AG10803 (cell line): ENCODE measurements at places on chromosomes 6 and 20.

DNA sequence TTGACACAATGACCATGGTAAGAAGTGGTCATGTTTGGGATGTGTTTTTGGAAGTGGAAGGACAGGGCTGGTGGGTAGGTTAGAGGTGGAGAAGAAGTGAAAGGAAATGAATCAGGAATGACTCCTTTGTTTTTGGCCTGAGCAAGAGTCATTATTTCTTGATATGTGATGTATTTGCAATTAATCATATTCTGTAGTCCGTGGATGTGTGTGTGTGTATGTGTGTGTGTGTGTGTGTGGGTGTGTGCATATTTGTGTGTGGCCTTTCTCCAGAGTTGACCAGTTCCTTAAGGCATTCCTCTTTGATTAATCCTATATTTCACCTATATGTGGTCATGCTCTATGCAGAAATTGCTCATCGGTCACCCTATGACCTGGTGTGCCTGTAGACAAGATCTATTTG lies 130.7 kb downstream of the UTRN start:
- peak; percentile 62 for DNase-seq

GRCh38 chr6:4567141-4567540 lies 209.1 kb upstream of the CDYL start:
- peak; percentile 57 for DNase-seq

DNA sequence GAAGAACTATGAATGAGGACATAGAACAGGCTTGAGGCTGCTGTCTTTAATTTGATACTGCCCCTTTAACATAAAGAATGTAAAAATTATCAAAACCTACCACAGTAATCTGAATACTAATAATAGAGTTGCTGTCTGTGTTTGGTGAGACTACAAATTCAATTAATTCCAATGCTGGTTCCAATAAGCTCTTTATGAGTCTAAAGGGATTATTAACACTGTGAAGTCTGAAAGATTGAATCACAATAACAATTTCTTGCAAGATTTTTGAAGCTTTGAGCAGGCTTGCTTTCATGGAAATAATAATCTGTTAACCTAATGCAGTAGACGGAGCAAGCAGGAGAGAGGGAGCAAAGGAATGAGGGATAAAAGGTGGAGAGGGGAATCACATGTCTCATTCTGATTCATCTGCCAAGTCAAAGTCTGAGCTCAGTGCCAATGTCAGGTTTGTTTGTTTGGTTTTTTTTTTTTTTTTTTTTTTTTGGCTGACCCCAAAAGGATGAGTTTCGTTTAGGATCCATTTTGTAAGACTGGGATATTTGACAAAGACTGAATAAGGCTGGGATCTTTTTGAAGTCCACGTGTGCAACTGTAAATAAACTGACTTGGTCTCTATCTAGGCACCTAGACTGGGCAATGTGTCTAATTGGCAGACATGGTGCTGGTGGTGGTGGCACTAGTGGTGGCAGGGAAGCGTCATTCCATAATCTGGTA lies 211.6 kb downstream of the RNF144B start:
- DNase-seq, result no peak

GRCh38 chr6:43990627-43991619 lies 136.3 kb downstream of the MRPL14 start:
- peak; percentile 45 for DNase-seq

GRCh38 chr20:25150016-25150415 lies 45.5 kb upstream of the ENTPD6 start:
- DNase-seq, result no peak

- peak; percentile 58 for DNase-seq
Measured at GRCh38 chr20:51628533-51629398, 86.2 kb upstream of the NFATC2 start.

DNA sequence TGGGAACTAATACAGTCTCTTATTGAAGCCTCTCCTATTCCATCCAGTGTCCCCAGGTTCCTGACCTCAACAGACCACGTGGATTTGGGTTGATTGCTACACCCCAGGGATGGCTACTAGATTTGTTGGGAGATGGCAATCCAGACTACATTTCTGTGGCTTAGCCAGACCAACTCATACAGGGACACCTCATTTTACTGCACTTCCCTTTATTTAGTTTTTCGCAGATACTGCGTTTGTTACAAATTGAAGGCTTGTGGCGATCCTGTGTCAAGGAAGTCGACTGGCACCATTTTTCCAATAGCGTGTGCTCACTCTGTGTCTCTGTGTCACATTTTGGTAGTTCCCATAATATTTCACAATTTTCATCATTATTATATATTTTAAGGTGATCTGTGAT lies 10.3 kb upstream of the MTRF1L start:
- DNase-seq, result peak; percentile 9

GRCh38 chr6:15524861-15525401 lies 137.9 kb downstream of the DTNBP1 start:
- DNase-seq, result no peak

DNA sequence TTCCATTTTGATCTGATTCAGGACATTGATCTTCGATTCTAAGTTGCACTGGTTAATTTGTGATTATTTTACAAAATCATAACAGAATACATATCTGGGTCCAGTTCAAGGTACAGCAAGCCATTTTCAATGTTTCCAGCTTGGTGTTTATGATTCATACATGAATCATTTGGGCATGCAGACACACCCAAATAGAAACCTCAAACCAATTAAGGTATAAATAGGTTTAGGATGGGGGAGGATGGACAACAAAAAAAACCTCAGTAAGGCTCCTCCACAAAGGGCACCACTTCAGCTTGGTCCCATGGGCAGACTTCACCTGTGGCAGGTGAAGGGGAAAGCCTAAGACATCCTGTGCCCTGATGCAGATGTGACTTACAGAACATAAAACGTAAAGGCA lies 192.7 kb downstream of the KHDC1L start:
- peak; percentile 37 for DNase-seq

DNA sequence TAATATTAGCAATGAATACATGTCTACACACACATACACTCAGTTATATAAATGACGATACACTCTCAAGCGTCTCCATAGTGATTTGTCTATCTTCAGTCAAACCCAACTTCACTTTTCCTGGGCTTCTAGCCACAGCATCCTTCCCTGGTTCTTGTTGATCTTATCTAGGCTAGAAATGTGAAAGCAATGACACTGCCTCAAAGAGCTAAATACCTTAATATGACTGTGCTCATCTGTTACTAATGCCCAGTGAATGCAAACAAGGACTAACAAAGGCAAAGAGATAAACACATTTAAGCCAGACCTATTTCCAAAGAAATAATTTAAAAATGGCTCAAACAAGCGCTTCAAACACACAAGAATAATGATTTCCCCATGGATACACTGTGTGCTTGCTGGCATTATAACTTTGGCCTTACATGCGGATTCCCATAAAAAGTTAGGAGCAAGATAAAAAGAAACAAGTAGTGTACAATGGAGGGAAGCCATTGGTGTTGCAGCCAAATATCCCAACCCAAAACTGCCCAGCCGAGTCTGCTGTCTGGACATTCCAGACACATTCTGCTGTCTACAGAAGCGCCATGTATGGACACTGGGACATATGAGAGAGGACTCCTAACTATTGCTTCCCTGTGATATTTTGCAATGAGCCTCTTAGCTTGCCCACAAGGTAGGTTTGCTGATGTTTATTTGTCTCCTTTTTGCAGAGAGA lies 19.5 kb upstream of the DAAM2 start:
- peak; percentile 91 for DNase-seq

GRCh38 chr20:41140226-41141133 lies 3.1 kb downstream of the PLCG1 start:
- DNase-seq, result no peak

- DNase-seq, result no peak
Measured at GRCh38 chr20:46214824-46215488, 93.3 kb downstream of the CDH22 start.

DNA sequence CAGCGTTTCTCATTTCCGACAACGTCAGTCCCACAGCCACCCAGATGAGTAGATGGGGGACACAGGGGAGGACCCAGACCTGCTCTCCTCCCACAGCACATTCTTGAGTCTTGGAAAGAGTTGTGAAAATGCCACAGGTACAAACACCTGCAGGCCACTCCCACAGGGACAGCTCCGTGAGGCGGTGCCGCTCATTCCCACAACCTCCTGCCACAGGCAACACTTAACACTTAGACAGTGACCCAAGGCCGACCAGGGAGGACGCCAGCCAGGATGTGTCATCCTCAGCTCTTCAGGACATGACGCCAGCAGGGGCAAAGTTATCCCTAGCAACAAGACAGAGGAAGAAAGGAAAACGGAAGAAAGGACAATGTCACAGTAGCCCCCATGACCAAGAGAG lies 22.9 kb upstream of the HLA-B start:
- no peak for DNase-seq

- DNase-seq, result no peak
Measured at GRCh38 chr20:35652641-35653429, 11.9 kb downstream of the CPNE1 start.

- peak; percentile 60 for DNase-seq
Measured at GRCh38 chr6:41182069-41183034, 18.6 kb downstream of the TREML2 start.

DNA sequence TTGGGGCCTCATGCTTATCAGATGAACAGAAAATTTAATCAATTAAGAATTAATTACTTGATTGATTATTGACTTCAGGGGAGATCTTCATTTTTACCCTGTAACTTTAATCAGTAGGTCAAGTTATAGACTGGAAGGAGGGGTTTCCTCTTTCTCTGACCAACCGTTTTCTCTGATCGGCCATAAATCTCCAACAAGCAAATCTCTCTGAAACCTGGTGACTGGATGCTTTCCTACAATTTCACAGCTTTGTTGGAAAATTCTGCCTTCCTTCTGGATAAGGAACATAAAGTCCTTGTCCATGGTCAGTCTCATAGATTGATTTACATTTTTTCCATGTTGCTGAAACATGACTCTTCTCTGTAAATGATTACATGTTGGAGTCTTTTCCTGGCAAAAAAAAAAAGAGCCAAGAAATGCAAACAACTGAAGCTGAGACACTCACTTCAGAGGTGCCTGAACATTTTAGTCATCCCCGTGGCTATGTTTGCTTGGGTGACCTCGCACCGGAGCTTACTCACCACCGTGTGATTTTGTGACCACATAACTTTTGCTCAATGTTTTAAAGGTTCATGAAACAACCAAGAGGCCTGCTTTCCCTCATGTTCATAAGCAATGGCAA lies 31.0 kb downstream of the IRF4 start:
- DNase-seq, result peak; percentile 76

DNA sequence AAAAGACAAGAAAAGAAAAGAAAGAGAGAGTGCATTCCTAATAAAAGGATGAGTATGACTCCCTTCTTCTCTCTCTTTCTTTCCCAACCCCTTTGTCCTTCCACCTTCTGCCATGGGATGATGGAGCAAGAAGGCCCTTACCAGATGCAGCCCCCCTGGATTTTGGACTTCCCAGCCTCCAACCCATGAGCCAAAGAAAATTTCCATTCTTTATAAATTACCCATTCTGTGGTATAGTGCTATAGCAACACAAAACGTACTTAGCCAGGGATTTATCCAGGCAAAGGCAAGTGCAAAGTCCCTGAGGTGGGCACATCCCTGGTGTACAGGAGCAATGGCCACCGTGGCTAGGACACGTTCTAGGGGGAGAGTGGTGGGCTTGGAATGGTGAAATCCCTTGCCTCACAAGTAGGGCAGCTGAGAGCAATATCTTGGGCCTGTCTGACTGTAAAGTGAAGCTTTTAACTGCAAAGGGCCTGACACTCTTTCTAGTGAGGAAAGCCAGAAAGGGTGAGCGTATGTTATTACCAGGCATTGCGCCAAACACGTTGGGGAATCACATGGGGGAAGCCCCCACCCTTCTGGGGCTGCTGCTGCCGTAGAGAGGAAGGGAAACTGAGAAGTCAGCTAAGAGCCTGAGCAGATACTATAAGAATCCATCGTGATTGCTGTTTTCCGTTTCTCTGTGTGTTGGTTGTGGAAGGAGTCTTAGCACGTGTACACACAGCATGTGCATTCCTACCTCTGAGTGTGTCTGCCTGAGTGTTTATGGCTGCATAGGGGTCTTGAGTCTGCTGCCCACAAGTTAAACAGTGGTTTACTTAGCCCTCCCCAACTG lies 50.7 kb upstream of the SIRPA start:
- DNase-seq, result peak; percentile 55

GRCh38 chr6:139708337-139709199 lies 334.1 kb upstream of the CITED2 start:
- DNase-seq, result peak; percentile 92

DNA sequence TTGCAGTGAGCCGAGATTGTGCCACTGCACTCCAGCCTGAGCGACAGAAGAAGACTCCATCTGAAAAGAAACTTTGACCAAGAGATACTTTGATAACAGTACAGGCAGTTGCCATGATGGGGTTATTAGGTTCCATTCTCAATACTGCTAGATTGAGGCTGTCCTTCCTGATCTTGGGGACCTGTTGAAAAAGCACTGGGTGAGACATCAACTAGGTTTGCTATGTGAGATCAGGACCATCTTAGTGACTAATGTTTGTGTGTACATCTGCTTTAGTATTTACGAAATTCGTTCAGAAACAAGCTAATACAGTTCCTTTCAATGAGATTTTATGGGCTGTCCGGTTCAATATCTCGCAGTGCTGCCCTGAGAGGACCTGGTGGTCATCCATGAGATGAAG lies 2.6 kb downstream of the DSE start:
- no peak for DNase-seq

GRCh38 chr6:118468682-118469465 lies 79.2 kb upstream of the PLN start:
- no peak for DNase-seq

- no peak for DNase-seq
Measured at GRCh38 chr6:106252687-106253086, 72.9 kb downstream of the ATG5 start.

- DNase-seq, result peak; percentile 67
Measured at GRCh38 chr6:125013938-125014660, 51.9 kb downstream of the RNF217 start.

- DNase-seq, result peak; percentile 90
Measured at GRCh38 chr6:36912586-36912985, 26.8 kb downstream of the C6orf89 start.

DNA sequence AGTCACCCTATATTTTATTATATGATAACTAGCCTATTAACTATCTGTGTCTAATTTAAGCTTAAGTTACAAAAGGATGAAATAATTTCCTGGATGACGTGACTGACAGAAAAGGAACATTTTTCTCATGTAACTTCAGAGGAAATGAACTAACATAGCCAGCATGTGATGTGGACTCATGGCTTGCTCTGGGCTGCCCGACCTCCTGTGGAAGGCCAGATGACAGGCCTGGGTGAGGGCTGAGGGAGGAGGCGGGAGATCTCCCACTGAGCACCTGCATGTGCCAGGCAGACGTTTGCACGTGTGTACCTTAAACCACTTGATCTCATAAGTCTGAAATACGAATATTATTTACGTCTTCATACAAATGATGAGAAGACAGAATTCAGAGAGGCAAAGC lies 321.1 kb downstream of the SYNE1 start:
- DNase-seq, result peak; percentile 64

- DNase-seq, result no peak
Measured at GRCh38 chr6:57072108-57072507, 17.9 kb upstream of the ZNF451 start.

GRCh38 chr6:142802124-142802523 lies 142.9 kb downstream of the HIVEP2 start:
- peak; percentile 99 for DNase-seq
